Non-pigmented ciliary epithelial cell (primary cell): ENCODE measurements at places on chromosomes 11 and 22.

DNA sequence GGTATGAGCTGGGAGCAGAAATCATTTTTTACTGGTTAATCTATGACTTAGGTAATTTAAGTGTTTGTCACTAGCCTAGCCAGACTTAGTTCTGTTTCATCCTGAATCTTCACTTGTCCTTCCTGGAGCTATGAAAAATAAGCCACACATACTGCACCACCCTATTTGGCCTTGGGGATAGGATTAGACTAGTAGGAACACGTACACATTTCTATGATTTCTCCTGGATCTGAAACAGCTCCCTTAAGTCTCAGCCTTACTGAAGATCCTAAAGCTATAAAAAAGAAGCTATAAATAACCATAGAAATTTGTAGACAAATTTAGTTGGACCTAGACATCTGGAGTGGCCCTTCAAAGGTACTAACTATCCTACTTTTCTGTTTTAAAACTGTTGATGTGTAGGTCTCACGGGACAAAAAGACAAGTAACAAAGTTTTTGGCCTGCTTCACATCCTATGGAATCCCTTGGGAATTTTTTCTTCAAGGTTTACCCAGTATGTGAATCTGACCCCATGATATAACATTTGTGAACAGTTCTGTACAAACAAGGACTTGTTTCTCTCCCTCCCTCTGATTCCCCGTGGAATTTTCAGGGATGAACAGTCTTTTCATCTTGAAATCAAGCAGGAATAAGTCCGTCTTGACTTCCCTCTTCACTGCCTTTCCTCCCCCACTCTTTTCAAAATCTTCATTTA, 275.0 kb downstream of the FAM76B start:
- DNase-seq = no peak

GRCh38 chr11:133525976-133526375, 6.3 kb downstream of the OPCML start:
- no peak for DNase-seq

- DNase-seq = peak; percentile 20
These were observed 92.9 kb downstream of the DYNC2H1 start for GRCh38 chr11:103202048-103202651.

GRCh38 chr11:32426819-32427615, 8.3 kb downstream of the WT1 start:
- DNase-seq = no peak

- DNase-seq = no peak
These were observed 116.4 kb downstream of the ZNF280B start for GRCh38 chr22:22392131-22392530.

DNA sequence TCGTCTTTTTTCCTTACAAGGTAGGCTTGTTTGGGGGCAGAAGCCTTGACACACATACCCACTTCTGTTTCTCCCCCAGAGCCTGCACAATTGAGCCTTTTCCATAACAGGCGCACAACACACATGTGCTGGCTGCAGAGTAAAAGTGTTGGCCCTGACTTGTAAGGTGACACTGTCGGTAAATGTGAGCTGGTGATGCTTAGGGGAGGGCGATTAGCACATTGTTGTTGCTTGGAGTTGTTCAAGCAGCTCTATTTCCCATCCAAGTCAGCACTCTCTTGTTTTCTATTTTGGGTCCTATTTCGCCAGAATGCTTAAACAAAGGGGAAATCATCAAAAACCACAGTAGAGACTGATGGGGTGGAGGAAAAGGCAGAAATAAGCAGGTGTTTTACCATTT, 51.9 kb upstream of the PTPRJ start:
- no peak for DNase-seq

GRCh38 chr22:25482091-25482760, 82.2 kb upstream of the GRK3 start:
- DNase-seq = no peak

- no peak for DNase-seq
These were observed 262.9 kb downstream of the MN1 start for GRCh38 chr22:27538666-27539065.

- DNase-seq = no peak
These were observed 13.2 kb downstream of the RGL4 start for GRCh38 chr22:23704062-23704461.

DNA sequence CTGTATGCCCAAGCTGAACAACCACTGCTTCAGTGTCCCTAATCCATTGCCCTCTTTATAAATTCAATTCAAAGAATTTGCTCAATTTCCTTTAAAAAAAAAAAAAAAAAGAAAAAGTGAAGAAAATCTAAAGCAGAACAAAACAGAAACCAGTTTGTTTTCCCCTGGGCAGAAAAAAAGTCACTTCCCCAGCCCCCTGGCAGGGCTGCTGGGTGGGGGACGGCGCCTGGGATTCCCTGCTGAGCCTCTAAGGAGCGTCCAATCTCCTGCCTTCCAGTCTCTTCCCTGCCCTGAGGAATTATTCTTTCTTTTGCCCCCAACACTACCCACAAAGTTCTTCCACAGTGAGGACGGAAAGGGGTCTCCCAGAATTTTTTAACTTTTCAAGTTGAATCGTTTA, 23.9 kb downstream of the DKK3 start:
- no peak for DNase-seq

GRCh38 chr11:93958991-93959390, 62.2 kb upstream of the HEPHL1 start:
- no peak for DNase-seq

DNA sequence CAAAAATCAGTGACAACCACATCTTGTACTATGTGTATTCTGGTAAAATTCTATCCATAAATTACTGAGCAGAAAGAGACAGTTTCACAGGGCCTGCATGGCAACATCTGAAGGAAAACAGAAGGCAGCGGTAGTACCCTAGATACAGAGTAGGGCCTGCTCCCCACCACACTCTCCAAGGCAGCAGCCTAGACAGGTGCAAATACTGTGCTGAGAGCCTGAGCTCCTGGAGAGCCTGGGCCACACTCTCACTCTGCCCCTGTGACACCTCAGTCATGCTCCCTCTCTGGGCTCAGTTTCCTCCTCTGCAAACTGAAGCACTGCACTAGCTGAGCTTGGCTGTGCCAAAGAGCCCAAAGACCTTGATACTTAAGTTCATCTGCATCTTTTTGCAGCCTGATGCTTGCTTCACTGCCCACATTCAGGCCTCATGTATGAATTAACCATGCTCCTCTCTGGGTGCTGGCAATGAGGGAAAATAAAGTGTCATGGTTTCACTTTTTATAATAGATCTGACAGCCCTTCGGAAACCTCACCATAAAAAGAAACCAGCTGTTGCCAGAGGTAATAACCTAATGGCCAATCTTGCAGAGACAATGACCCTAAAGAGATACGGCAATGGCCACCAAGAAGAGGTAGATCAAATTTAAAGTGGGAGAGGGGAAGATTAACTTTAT, 104.7 kb downstream of the PLEKHA7 start:
- DNase-seq = no peak

GRCh38 chr22:40542821-40543540, 93.5 kb downstream of the MRTFA start:
- DNase-seq = no peak

DNA sequence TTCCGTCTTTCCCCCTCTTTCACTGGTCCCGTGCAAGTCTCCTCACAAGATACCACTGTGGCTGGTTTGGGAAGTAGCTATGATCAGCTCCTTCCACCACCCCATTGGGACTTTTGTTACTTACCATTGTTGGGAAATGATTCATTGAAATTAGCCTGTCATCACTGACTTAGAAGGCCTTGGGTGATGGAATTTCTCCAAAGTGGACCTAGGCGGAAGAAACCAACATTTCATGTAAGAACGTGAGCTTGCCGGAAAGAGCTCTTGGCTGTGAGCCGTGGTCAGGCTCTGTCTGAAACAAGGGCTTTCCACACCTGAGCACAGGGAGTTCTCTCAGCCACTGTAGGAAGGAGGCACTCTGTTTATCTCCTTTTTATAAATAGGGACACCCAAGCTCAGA, 23.5 kb upstream of the CRYBB3 start:
- no peak for DNase-seq

- DNase-seq = no peak
These were observed 1.3 kb downstream of the PACSIN2 start for GRCh38 chr22:43013355-43014315.

DNA sequence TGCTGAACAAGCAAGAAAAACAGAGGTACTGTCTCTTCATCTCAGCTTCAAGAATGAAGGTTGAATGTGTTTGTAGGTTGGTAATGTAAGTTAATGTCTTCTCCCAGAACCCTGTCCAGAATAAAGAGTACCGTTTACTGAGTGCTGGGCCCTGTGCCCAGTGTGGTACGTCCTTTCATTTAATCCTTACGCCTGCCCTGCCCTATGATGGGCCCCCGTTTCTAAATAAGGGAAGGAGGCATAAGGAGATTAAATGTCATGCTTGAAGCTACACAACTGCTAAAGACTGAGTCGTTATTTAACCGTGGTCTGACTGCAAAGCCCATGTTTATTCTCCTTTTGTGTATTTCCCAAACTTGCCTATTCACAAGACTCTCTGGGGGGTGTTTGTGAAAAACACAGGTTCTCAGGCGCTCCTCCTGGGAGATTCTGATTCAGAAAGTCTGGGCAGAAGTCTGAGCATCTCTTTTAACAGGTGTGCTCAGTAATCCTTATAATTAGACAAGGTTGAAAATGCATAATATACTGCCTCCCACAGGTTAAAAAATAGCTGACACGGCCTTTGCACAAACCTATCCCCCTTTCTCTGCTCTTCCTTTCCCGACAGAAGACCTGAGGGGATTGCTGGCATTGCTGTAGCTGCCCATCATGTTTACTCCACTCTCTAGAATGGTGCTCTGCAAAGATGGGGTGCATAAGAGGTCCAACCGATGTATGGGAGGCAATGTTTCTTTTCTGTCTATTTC, 56.3 kb upstream of the ZBTB44 start:
- no peak for DNase-seq

DNA sequence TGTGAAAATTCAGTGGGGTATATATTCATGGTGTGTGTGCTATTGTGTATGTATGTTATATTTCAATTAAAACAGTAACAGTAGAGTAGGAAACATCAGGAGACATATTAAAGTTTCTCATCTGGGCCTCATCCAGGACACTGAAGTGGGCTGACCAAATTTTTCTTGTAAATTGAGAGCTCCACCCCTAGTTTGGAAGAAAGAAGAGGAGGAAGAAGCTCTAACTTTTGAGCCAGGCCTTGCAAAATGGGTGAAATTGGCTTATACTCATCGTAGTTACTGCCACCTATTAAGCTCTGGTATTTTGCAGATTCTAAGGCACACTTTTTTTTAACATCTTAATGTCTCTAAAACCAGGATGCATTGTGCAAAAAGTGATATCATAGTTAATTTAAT, 33.7 kb downstream of the TSPAN18 start:
- DNase-seq = no peak

DNA sequence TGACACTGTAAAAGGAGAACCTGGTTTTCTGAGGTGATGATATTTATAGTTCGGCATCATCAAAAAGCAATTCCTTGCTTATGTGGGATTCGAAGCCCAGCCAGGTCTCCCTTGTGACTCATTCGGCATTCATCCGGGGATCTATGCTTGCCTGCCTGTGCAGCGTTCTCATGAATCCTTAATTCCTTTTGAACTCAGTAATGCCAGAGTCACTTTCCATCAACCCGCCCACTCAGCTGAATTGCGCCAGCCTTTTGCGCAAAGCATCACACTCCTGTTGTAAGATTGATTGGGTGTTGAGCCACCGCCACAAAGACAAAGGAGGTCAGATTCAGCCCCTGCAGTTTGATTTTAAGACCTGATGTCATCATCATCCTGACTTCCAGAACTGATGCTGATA, 128.6 kb downstream of the SLC17A6 start:
- peak; percentile 99 for DNase-seq

GRCh38 chr11:14543260-14543659, 23.1 kb upstream of the PSMA1 start:
- no peak for DNase-seq

GRCh38 chr22:45970705-45971407, 6.1 kb downstream of the WNT7B start:
- DNase-seq = no peak

- DNase-seq = no peak
These were observed 11.3 kb downstream of the MAML2 start for GRCh38 chr11:96331699-96332116.

- DNase-seq = no peak
These were observed 566 bp downstream of the ATP6V1E1 start for GRCh38 chr22:17627961-17628405.

- no peak for DNase-seq
These were observed 2.1 kb upstream of the DMC1 start for GRCh38 chr22:38572065-38572464.

DNA sequence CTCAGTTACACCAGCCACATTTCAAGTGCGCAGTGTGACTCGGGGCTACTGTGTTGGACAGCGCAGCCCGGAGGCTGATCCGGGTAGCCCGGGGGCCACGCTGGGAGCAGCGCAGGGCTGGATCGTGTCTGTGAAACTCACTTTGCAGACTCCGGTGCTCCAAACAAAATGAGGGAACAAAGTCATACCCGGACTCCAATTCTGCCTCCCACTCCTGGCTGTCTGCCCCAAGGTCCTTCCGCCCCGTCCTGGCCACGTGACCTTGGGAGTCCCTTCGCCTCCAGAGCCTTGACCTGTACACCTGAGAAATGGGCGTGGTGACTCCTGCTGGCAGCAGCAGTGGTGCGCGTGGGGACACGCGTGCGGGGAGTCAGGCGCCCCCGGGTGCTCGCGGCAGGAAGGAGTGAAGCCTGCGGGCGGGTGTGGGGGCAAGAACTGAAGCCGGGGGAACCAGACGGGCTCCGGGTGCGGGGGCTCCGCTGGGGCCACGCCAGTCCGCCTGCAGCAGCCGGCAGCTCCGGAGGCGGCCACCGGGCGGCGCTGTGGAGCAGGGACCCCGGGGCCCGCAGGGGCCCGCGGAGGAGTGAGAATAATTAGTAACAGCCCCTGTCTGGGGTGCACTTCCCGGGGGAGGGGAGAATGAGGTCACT, 42.4 kb downstream of the KCNJ4 start:
- DNase-seq = no peak

DNA sequence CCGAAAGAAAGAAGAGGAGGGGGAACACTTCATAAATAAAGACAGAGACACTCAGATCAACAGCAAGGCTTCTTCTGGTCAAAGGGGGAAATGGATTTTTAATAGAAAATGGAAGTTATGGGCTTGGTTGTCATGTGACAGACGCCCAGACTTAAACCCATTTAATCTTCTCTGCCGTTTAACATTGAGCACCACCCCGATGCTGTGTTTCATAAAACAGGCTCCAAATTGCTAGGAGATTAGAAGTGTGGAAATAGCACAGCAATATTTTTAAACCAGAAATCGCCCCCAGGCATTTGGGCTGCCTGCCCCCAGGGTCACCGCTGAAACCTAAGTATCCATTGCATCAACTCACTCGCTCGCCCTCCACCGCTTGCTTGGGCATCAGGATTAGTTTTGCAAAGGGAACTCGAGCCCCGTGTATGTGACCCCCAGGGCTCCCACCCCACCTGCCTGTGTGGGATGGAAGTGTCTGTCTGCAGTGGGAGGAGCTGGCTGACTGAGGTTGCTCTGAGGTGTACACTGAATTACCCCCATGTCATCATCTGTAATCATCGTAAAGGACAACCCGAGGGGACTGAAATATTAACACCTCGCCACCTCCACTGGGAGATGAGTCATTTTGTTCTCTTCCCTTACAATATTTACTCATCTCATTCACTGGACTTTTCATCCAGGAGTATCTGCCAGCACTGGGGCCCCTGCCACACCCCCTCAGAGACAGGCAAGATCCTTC, 10.7 kb downstream of the DSCAML1 start:
- DNase-seq = no peak

GRCh38 chr22:50687829-50688228, 15.2 kb downstream of the SHANK3 start:
- no peak for DNase-seq
